ENCODE measurements at places on chromosomes 12 and 14.

DNA sequence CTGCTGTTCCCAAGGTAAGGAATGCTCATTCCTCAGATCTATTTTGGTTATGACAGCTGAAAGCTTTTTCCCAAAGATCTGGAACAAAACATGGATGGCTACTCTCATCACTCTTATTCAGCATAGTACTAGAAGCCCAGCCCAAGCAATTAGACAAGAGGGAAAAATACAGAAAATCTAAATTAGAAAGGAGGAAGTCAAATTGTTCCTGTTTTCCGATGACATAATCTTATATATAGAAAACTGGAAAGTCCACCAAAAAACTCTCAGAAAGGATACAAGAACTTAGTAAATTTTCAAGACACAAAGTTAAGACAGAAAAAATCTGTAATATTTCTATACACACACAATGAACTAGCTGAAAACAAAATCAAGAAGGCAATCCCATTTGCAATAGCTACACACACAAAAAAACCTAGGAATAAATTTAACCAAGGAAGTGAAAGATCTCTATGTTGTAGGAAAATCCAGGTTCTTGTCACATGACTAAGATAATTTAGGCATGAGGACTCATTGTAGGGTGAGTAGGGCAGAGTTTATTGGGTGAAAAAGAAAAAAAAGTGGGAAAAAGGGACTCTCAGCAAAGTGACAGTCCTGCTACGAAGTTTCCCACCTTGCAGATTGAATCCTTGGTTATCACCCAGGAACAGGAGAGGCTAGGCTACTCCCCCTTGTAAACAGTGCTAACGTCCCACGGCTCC is 28.6 kb upstream of the KLRB1 start:
- DNase-seq, result no peak

DNA sequence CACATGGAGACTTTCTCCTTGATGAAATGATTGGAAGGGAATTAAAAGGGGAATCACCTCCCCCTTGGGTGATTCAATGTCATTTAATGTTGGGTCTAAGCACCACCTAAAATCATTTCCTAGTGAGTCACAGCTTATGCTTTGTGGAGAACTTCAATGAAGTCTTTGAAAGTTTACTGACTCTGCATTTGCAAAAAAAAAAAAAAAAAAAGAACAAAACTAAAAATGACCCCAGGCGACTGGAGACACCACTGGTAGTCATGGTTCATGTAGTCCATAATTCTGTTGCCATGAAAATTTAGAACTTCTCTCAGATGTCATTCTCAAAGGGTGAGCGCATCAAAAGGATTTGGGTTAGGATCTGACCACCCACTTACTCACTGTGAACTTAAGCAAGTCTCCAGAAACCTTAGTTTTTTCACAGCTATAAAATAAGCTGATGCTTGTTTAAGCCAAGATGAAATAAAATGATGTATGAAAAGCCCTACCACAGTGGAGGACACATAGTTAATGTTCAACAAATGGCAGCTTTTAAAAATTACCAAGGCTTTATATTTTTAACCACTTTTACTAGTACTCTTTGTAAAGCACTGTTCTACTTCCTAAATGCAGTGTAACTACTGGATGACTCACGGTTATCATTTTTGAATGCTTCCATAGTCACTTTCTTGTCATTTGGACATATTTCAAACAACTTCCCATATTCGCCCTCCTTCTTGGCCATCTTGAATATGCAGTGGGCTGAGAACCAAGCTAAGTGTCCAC is 18.1 kb upstream of the KSR2 start:
- no peak for DNase-seq

DNA sequence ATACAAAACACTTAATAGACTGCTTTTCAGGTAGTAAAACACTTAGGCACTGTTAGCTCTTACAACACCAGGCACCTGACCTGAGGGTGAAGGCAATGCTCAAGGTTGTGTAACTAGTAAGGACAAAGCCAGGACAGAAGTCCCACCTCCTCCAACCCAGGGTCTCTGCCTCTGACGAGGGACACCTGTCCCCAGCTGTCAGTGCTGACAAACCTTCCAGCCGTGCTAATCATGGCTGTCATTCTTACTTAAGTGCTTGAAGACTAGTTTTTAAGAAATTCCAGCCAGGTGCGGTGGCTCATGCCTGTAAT is 62.5 kb upstream of the MAX start:
- no peak for DNase-seq

GRCh38 chr12:60263161-60263560 is 667.3 kb downstream of the SLC16A7 start:
- DNase-seq, result no peak

GRCh38 chr12:131530422-131530821 is 180.5 kb upstream of the SFSWAP start:
- no peak for DNase-seq

GRCh38 chr14:105042813-105043212 is 21.9 kb upstream of the CDCA4 start:
- no peak for DNase-seq

DNA sequence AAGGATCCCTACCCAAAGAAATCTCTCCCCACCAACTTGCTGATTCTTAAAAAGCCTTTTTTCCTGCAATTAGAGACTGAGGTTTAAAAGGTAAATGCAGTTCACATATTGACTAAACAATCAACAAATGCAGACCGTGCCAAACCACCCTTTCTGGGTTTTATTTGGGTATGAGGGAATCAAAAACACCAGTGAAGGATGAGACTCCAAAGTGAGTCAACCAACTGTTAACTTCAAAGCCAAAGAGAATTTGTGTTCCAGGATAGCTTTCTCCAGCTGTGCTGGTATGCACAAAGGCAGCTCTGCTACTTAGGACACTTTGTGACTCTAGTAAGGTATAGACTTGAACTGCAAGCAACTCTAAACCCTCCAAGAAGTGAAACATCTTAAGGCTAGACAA is 39.4 kb downstream of the RPS29 start:
- DNase-seq, result no peak

DNA sequence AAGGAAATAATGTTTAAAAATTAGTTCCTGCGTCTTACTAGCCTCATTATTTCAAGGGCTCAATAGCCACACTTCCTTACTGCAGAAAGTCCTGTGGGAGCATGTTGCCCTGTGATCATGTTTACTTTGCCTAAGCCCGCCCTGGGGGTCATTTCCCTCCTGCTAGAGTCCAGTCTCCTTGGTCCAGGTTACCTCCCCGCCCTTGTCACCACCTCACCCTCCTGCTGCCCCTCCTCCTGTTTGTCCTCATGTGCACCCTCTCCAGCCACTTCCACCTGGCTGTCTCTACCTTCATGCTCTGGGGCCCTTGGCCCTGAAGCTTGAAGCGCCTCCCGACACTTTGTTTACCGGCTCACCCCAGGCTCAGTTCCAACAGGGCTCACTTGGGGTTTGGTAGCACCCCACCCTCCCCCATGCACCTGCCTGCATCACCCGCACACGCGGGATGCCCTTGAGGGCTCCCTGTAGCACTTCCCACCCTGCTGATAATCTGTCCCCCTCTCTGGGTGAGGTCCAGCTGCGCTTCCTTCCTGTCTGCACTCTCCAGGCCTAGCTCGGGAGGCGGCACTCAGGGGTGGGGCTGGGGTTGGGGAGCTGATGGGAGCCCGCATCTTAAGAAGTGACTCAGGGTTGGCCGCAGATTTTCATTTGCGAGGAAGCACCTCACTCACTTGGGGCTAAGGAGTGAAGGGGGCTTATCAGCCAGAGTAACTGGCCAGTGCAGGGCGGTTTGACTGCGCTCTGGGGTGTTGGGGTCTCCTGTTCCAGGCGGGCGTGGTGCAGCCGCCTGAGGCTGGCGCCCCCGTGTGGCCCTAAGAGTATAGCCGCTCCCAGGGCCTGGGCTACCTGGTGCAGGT is 40.1 kb downstream of the SMIM41 start:
- DNase-seq, result peak; percentile 40

DNA sequence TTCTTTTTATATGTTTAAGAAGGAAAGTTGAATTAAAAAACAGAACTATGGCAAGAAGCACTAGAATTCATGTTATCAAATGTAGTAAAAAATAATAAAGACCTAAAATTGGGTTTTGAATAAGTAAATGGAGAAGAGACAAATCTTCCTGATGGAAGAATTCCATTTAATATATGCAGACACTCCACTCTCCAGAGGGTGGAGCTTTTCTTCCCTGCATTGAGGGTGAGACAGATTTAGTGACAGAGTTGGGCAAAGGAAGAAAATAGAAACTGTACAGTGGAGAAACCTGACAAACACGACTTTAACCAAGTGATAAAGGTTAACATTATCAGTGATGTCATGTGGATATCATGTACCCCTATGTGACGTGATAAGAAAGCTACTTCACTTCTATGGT is 217.6 kb downstream of the PRKD1 start:
- DNase-seq, result no peak

- DNase-seq, result no peak
These were observed 25.5 kb downstream of the ITGA7 start for GRCh38 chr12:55682087-55682796.

- no peak for DNase-seq
These were observed 1.6 kb downstream of the ART4 start for GRCh38 chr12:14841761-14842160.

GRCh38 chr14:75286313-75286712 is 7.7 kb downstream of the FOS start:
- no peak for DNase-seq

DNA sequence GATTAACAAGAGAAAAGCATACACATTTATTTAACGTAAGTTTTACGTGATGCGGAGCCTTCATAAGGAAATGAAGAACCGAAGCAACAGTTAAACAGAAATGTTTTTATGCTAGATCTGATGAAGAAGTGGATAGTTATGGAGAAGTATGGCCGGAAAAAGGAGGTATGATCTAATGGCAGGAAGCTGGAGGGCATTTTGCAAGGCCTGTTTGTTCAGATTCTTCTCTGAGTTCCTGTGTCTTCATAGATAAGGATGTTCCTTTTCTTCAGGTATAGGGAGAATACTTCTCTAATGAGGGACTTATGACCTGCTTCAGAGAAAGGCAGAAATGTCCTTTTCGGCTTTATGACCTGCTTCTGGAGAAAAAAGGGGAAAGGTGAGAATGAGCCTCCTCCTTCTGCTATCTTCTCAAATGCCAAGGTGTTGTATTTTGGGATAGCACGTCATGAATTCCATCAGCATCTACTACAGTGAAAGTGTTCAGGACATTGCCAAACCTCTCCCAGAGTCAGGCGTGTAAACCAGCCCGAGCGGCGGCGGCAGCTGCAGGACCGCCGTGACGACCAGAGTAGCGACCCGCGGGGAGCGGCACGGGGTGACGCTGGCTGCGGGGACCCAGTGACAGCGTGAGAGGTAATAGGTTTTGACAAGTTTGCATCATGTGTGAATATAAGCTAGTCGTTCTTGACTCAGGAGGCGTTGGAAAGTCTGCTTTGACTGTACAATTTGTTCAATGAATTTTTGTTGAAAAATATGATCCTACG is 33.7 kb upstream of the SGPP1 start:
- DNase-seq, result no peak

DNA sequence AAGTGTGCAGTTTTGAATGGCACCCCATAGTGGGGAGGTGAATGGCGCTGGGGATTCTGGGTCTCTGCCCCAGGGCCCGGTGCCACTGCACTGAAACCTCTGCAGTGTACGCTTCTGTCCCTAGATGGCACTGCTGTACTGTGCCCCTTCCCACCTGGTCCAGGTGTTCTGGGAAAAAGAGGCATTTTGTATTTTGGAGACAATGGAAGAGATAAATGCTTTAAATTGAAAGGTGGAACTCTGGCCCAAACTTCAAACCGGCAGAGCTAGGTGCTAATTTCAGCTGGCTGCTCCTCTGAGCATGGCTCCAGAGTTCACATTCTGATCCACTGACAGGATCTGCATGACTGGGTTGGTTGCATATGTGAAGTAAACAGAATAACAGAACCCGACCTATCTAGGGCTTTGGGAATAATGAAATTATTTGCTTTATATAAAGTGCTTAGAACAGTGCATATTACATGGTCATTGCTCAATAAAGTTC is 52.2 kb downstream of the KRT80 start:
- DNase-seq, result peak; percentile 56

GRCh38 chr12:77841521-77841920 is 10.8 kb downstream of the NAV3 start:
- no peak for DNase-seq

GRCh38 chr12:119412811-119413794 is 78.6 kb downstream of the CCDC60 start:
- no peak for DNase-seq

- no peak for DNase-seq
These were observed 99.9 kb downstream of the TMTC3 start for GRCh38 chr12:88241862-88242570.

DNA sequence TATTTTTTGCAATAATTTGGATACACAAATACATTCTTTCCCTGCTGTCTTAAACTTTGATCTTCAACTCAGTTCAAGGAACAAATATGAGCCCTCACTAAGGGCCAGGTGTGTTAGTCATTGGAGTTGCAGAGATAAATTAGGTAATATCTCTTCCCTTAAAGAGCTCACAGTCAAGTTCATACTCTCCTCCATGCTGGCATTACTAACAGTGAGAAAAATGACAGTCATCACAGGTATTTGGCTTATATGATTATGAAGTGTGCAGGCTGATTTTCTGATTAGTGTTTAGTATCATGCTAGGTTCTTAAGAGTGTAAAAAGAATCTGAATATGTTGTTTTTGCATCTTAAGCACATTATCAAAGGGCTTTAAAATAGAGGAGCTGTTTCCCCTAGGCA is 594.7 kb downstream of the CCER1 start:
- no peak for DNase-seq

GRCh38 chr14:94600148-94600545 is 12.0 kb upstream of the SERPINA3 start:
- DNase-seq, result no peak

DNA sequence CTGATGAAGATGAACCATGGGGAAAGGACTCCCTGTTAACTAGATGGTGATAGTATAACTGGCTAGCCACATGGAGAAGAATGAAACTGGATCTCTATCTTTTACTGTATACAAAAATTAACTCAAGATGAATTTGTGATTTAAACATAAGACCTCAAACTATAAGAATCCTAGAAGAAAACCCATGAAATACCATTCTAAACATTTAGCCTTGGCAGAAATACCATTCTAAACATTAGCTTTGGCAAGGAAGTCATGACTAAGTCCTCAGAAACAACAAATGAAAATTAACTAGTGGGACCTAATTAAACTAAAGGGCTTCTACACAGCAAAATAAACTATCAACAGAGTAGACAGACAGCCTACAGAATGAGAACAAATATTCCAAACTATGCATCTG is 28.4 kb upstream of the NOVA1 start:
- DNase-seq, result no peak

GRCh38 chr12:18998343-18999261 is 130.9 kb upstream of the PLEKHA5 start:
- DNase-seq, result no peak

DNA sequence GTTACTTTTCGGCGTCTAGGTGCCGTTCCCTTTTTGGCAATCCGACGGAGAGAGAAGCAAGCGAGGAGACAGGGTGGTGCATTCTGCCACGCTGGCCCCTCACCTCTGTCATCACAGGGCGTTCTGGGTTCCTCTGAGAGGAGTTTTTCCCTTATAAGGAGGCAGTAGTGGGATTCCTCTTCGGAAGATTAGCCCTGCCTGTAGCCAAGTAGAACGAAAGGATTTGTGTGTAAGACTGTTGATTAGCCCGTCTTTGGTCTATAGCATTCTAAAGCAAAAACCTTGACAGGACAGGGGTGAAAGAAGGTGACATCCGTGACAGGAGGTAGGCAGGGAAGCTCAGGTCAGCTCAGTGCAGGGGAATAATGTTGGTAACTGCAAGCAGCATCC is 9.1 kb upstream of the NEMF start:
- no peak for DNase-seq

- no peak for DNase-seq
These were observed 64.0 kb downstream of the PTPN11 start for GRCh38 chr12:112482733-112483132.

- DNase-seq, result peak; percentile 46
These were observed 1.0 kb downstream of the ELK3 start for GRCh38 chr12:96194971-96195844.

All from GM12892 (cell line).